CD4-positive, alpha-beta T cell treated with Interleukin-10 for 1 hour (primary cell): ENCODE measurements at places on chromosomes 5 and 9.

DNA sequence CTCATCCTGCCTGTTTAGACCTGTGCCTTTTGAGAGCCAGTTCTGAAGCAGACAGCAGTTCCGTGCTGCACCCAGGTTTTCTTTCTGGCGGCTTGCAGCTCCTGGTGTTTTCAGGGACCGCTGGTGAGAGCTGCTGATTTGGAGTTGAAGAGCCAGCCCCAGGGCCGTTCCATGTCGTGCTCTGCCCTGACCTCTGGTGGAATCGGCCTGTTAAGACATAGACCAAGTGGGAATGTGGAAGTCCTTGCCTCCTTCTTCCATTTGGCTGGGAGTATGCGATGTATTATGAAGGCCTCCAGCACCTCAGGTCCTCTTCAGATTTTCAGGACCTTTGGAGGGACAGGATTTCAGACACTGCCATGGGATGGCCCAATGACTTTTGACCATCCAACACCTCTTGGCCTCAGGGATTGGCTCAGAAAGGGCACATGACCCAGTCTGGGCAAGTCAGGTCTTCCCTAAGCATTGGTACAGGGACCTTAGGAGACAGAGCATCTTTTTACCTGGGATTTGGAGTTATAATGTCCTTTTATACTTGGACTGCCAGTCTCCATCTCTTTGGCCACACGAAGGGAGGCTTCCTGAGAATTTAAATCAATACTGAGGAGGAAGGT is 136.1 kb upstream of the CLINT1 start:
- peak; percentile 50 for DNase-seq

DNA sequence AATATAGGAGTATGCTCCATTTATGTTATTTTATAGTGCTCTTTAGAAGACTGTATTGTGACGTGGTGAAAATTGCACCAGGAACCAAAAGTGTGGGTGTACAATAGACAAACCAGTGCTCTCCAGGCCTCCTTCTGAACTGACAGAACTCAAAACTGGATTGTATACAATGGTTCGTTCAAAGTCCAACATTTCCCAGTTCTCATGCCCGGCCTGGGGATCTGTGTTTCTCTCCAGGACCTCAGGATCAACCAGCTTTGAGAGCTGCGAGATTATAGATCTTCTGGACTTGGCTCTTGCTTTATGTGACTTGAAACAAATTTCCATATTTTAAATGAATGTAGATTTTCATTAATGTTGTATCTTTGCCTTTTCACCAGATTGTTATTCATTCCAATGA is 60.8 kb upstream of the CER1 start:
- DNase-seq, result no peak

DNA sequence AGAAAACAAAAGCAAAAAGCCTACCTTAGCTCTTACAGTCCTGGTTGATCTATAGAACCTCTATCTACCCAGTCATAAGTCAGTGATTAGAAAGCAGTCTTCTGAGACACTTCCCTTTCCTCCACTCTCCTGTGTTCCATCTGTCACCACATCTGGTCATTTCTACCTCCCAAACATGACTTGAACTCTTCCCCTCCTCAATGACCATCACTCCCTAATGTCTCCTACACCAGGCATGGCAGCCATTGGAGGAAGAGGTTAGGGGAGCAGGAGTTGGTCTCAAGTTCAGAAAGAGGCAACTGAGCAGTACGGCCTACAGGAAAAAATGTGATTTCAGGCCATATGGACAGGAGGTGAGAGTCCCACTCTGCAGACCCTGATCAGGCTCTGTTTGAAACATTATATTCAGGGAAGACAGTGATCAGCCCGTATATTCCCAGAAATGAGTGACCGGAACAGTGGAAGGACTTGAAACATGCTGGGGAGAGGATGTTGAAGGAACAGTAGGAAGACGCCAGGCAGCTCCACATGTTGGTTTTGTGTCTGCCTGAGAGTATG is 12.0 kb downstream of the ABLIM3 start:
- no peak for DNase-seq

GRCh38 chr9:128625391-128626146 is 31.1 kb downstream of the DYNC2I2 start:
- no peak for DNase-seq

- DNase-seq, result no peak
These were observed 195.0 kb downstream of the PBX3 start for GRCh38 chr9:125942125-125942524.

DNA sequence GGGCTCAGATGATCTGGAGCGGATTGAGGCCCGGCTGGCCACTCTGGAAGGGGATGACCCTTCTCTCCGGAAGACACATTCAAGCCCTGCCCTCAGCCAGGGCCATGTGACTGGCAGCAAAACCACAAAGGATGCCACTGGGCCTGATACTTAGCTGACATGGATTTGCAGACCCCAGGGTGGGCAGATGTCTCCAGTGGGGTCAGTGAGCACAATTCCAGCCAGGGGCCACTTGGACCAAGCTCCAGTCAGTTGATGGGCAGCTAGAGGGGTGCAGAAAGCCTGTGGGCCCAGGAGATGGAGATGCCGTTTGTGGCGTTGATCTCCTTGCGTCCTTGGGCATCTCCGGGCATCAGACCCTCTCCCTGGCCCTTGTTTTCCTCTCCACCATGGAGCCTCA is 46.7 kb downstream of the PSD2 start:
- DNase-seq, result no peak
